Endothelial cell (in vitro differentiated cells): ENCODE measurements at places on chromosomes 2 and 18. TPM values are rescaled to one million over a fixed set of nuclear protein-coding genes. Genes with fewer than 3 reads are reported as not detected.

DNA sequence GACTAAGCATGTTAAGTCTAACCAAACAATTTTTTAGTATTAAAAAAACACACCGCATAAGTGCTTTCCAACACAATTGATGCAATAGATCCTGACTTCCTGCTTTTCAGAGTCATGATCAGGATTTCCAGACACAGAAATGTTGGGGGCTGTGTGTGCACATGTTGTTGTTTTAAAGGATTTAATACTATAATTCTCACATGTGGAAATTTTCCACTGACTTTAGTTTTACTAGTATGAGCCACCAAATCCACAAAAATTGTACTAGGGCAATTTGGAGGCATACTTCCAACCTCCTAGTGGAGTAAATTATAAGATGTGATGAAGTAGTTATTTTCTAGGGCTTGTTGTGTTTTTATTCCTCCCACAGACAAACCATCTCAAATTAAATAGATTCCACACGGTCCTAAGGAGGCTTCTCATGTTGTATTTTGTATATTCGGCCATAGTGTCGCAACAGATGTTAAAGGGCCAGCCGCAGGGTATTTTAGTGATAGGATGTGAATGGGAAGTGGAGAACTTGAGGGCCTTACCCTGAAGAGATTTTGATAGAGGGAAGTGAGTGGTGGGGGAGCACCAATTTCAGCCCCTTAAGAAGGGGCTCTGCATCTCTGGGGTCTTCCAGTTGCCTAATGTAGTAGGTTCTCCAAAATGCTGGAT is 108.9 kb upstream of the KLF7 start:
- H3K4me1 ChIP-seq = peaks cover 3% of the 10 kb centered on the region
- no peaks in the 10 kb centered on the region for H3K36me3 ChIP-seq
- H3K27me3 ChIP-seq = peaks cover 3% of the 10 kb centered on the region
- DNase-seq = no peak

GRCh38 chr2:190634381-190634780 is 14.5 kb upstream of the NAB1 start:
- H3K4me3 ChIP-seq = no peak overlapping the region
- no peaks in the 10 kb centered on the region for H3K4me1 ChIP-seq
- H3K27me3 ChIP-seq = peaks cover 2% of the 10 kb centered on the region
- no peaks in the 10 kb centered on the region for H3K36me3 ChIP-seq
- DNase-seq = no peak
- no peak overlapping the region for H3K27ac ChIP-seq

GRCh38 chr2:15731213-15731888 is 139.7 kb downstream of the DDX1 start:
- H3K4me3 ChIP-seq = no peak overlapping the region
- H3K27me3 ChIP-seq = peaks cover 4% of the 10 kb centered on the region
- H3K4me1 ChIP-seq = peaks cover 3% of the 10 kb centered on the region
- no peaks in the 10 kb centered on the region for H3K36me3 ChIP-seq
- DNase-seq = no peak

- peaks cover 4% of the 10 kb centered on the region for H3K27me3 ChIP-seq
- no peak for DNase-seq
- H3K36me3 ChIP-seq = peaks cover 4% of the 10 kb centered on the region
- H3K4me3 ChIP-seq = no peak overlapping the region
Observed at GRCh38 chr2:69181806-69182427, 168.9 kb downstream of the ANTXR1 start.

GRCh38 chr2:55518841-55519165 is 715 bp upstream of the CFAP36 start:
- DNase-seq = no peak
- no peaks in the 10 kb centered on the region for H3K36me3 ChIP-seq
- H3K27ac ChIP-seq = peak overlapping the region; percentile 80
- H3K4me1 ChIP-seq = peaks cover 12% of the 10 kb centered on the region
- peaks cover 2% of the 10 kb centered on the region for H3K27me3 ChIP-seq
- H3K4me3 ChIP-seq = peak overlapping the region; percentile 95

DNA sequence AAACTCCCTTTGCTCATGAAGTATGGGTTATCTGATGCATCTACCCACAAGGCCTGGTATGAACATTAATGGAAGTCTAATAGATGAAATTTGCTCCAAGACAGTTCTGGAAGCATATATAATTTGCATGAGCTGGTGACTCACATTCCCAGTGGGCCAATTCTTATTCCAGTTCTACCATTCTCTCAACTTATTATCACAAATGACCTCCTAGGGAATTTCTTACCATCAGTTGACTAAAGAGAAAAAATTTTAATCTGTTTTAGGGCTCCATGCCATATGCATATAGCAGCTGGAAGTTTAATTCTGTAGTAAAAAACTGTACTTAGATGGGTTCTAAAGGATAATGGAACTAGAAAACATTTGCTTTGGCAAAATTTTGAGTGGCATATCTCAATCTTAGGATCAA is 165.2 kb upstream of the COL3A1 start:
- no peak overlapping the region for H3K27ac ChIP-seq
- no peaks in the 10 kb centered on the region for H3K27me3 ChIP-seq
- no peak for DNase-seq
- no peaks in the 10 kb centered on the region for H3K36me3 ChIP-seq

DNA sequence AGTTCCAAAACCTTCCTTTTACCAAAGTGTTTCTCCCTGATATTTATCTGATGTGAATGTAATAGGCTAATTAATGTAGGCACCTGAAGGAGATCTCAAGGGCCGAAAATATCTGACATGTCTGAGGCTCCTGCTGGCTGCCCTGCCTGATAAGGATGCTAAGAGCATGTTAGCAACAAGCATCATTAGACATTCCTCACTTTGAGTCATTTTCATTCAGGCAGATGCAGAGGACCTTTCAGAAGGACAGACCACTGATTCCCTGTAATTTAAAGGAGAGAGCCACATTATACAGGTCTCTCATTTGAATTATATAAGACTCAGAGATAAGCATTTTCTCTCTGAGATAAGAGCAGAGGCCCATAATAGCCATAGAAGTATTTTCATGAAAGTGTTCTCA is 222.4 kb upstream of the NCKAP5 start:
- DNase-seq = no peak
- no peaks in the 10 kb centered on the region for H3K27me3 ChIP-seq
- no peaks in the 10 kb centered on the region for H3K36me3 ChIP-seq
- no peak overlapping the region for H3K4me3 ChIP-seq
- no peaks in the 10 kb centered on the region for H3K4me1 ChIP-seq
- no peak overlapping the region for H3K27ac ChIP-seq

DNA sequence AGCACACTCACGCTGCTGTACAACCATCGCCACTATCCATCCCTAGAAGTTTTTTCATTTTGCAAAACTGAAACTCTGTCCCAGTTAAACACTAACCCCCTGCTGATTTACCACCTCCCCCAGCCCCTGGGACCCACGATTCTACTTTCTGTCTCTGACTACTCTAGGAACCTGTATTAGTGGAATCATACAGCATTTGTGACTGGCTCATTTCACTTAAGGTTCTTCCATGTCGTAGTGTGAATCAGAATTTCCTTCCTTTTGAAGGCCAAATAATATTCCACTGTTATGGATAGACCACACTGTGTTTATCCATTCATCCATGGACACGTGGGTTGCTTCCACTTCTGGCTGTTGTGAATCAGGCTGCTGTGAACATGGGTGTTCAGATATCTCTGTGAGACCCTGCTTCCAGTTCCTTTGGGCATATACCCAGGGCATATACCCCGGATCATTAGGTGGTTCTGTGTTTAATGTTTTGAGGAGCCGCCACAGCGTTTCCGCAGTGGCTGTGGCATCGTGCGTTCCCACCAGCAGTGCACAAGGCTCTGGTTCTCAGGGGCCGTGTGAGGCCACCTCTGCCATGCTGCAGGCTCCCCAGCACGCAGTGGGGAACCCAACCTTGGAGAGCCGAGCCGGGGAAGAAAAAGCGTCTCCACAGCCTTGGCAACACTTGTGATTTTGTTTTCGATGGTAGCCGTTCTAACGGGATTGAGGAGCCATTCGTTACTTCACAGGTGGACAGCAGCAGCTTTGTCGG is 10.1 kb downstream of the RAMP1 start:
- peaks cover 10% of the 10 kb centered on the region for H3K27me3 ChIP-seq
- DNase-seq = no peak
- H3K27ac ChIP-seq = no peak overlapping the region
- H3K4me1 ChIP-seq = peaks cover 12% of the 10 kb centered on the region
- H3K4me3 ChIP-seq = no peak overlapping the region

DNA sequence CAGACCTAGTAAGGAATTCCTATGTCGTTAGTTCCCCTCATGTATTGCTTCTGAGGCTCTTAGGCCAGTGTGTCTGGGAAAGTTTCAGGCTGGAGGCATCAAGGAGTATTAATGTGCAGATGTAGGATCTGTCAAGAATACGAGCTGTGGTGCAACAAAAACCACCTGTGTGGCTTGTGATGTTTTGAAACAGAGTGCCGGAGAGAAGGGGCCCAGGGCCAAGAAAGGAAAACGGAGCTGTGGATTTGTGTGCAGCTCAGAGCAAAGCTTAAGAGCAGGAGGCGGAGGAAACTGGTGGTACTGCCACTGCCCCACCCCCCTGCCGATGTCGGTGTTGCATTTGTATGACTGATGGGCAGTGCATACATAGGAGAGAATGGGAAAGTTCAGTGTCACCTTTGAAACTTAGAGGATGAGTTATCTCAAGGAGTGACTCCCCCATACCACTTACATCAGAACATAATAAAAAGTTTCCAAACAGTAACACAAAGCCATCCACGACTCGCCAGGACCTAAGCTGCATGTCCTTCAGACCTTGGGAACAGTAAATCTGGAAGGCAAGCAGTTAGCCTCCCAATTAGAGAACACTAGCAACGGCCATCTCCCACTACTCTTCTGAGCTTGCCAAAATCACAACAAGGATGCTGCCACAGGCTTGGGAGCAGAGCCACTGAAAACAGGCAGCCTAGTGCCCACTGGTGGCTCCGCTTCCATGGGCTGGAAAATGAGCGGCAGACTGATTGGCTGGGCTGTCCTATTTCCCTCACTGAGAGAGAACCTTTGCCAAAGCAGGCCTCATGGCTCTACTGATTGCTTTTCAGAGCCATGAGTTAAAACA is 152.7 kb upstream of the NT5C1B start:
- H3K27ac ChIP-seq = no peak overlapping the region
- H3K4me3 ChIP-seq = no peak overlapping the region
- no peak for DNase-seq
- H3K36me3 ChIP-seq = no peaks in the 10 kb centered on the region

DNA sequence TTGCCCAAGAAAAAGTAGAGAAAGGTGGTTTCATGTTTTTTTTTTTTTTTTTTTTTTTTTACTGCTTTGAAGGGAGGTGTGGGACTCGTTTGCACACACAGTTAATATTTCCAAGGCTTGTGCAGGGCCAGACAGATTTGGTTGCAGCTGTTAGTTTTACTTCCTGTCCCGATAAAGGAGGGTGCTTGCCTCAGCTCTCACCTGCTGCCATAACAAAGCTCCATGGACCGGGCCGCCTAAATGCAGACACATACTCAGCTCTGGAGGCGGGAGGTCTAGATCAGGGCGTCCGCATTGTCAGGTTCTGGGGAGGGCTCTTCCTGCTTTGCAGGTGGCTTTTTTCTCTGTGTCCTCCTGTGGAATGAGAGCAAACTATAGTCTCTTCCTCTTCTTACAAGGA is 69.9 kb downstream of the ODC1 start:
- H3K4me3 ChIP-seq = no peak overlapping the region
- no peaks in the 10 kb centered on the region for H3K36me3 ChIP-seq
- peaks cover 39% of the 10 kb centered on the region for H3K4me1 ChIP-seq

DNA sequence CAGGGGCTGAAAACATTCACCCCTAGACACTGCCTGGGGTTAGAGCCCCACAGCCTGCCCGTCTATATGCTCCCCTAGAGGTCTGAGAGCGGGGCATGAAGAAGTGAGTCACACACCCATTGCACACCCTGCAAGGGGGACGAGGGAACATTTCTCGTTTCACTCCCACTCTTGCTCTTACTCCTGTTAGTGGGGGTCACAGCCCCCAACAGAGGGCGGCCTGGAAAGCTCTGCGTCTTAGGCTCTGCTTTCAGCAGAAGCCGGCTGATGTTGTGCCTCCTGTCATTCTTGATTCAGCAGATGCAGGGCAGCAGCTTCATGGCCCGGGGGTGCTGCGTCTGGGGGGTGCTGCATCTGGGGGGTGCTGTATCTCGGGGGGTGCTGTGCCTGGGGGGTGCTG is 141.3 kb downstream of the ASB1 start:
- H3K27ac ChIP-seq = no peak overlapping the region
- no peaks in the 10 kb centered on the region for H3K36me3 ChIP-seq
- DNase-seq = no peak

DNA sequence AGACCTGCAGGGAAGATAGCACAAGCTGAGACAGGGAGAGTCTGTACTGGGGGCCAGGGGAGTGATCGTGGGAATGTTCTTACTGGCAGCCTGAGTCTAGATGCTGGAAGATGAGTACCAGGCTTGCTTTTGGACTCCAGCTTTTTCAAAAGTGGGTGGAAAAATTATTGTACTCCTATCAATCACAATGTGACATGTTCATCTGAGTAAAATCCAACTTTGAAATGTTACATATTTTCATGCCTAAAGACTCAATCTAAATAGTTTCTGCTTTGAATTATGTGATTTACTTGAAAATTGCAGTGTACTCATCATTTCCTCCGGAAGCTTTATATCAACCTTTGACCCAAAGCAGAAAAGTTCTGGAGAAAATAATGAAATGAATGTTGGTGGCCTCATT is 49.7 kb upstream of the ST3GAL5 start:
- no peak overlapping the region for H3K27ac ChIP-seq
- DNase-seq = no peak
- peaks cover 13% of the 10 kb centered on the region for H3K36me3 ChIP-seq
- H3K4me3 ChIP-seq = no peak overlapping the region
- no peaks in the 10 kb centered on the region for H3K27me3 ChIP-seq
- peaks cover 15% of the 10 kb centered on the region for H3K4me1 ChIP-seq

DNA sequence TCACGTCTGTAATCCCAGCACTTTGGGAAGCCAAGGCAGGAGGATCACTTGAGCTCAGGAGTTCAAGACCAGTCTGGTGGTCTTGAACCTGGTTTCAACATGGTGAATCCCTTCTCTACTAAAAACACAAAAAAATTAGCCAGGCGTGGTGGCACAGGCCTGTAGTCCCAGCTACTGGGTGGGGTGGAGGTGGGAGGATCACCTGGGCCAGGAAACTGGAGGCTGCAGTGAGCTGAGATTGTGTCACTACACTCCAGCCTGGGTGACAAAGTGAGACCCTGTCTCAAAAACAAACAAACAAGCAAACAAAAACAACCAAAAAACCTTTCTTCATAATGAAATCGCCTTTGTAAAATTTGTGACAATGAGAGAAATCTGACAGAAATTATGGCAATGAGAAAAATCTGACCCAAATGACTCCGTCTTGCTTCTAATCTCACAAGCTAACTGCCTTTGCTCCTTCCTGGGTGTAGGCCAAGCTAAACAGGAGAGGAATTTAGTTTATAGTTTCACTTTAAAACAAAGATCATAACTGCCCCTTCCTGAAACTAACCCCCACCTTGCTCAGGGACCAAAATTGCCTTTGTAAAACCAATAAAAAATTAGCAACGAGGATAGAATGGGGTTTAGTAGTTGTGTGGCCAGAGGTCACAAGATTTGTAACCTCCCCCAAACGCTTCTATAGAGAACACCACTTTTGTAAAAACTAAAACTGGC is 60.7 kb upstream of the KIF5C start:
- peak overlapping the region; percentile 68 for H3K27ac ChIP-seq
- no peaks in the 10 kb centered on the region for H3K27me3 ChIP-seq
- no peaks in the 10 kb centered on the region for H3K36me3 ChIP-seq

GRCh38 chr2:100008956-100009355 is 133.4 kb downstream of the AFF3 start:
- no peaks in the 10 kb centered on the region for H3K36me3 ChIP-seq
- H3K27me3 ChIP-seq = no peaks in the 10 kb centered on the region
- no peak for DNase-seq
- H3K27ac ChIP-seq = no peak overlapping the region
- no peak overlapping the region for H3K4me3 ChIP-seq
- H3K4me1 ChIP-seq = peaks cover 16% of the 10 kb centered on the region

Gene PARD3B
- total RNA-seq = 17.4 TPM

Gene ALKAL2
- total RNA-seq = 3.2 TPM

Gene KIF3C
- total RNA-seq = 78.1 TPM

Gene BOLL
- total RNA-seq = not detected
